ENCODE measurements at places on chromosomes 6 and 20. TPM values are rescaled to one million over a fixed set of nuclear protein-coding genes. Genes with fewer than 3 reads are reported as not detected.
A peak's percentile ranks its signal among the peaks of the same experiment; 100 is the strongest.

DNA sequence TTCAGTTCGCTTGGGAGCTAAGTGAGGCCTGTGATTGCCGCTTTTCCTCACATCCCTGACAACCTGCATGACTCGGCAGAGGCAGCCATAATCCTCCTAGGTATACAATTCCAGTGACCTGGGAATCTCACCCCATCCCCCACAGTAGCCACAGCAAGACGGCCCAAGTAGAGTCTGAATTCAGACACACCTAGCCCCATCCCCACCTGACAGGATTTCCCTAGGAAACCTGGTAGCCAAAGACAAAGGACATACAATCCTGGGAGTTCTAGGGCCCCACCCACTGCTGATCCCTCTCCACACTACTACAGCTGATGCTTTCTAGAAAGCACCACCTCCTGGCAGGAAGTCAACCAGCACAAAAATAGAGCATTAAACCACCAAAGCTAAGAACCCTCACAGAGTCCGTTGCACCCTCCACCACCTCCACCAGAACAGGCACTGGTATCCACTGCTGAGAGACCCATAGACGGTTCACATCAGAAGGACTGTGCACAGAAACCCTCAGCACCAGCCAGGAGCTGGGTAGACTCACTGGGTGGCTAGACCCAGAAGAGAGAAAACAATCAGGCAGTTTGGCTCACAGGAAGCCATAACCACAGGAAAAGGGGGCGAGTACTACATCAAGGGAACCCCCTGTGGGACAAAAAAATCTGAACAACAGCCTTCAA is 17.9 kb upstream of the RUNX2 start:
- no peak for DNase-seq

Gene HLA-DRA
- total RNA-seq: not detected

Gene EEF1A2
- total RNA-seq: 7.4 TPM

DNA sequence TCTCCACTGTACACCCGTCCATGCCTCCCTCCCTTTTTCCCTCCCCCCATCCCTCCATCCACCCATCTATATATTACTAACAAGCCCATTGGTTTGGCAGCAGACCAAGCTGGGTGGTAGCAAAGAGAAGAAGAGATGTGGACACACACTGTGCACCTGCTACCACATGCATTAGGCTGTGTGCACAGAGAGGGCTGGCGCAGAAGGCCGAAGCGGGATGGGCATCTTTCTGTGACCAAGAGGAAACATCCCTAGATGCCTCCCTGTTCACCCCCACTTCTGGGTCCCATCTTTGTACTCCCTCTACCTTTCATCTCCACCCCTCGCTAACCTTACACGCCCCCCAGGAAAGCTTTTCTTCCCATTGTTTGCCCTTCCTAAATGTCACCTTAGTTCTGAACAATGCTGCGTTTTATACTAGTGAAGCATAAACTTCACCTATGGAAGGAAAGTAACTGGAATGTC is 64.9 kb upstream of the AFDN start:
- no peak for DNase-seq

GRCh38 chr6:159960485-159960884 is 8.4 kb upstream of the IGF2R start:
- no peak for DNase-seq

Gene ULBP2
- 18.8 TPM for total RNA-seq

- peak; percentile 8 for DNase-seq
These were observed 26.4 kb downstream of the CSNK2A1 start for GRCh38 chr20:517221-517620.

DNA sequence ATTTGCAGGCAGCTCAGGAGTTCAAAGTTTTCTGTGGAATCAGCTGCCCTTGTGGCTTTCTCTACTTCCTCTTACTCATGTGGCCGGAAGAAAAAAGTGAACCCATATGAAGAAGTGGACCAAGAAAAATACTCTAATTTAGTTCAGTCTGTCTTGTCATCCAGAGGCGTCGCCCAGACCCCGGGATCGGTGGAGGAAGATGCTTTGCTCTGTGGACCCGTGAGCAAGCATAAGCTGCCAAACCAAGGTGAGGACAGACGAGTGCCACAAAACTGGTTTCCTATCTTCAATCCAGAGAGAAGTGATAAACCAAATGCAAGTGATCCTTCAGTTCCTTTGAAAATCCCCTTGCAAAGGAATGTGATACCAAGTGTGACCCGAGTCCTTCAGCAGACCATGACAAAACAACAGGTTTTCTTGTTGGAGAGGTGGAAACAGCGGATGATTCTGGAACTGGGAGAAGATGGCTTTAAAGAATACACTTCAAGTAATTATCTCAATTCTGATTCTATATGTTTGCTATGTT is 1.1 kb downstream of the MGME1 start:
- DNase-seq: peak; percentile 57

DNA sequence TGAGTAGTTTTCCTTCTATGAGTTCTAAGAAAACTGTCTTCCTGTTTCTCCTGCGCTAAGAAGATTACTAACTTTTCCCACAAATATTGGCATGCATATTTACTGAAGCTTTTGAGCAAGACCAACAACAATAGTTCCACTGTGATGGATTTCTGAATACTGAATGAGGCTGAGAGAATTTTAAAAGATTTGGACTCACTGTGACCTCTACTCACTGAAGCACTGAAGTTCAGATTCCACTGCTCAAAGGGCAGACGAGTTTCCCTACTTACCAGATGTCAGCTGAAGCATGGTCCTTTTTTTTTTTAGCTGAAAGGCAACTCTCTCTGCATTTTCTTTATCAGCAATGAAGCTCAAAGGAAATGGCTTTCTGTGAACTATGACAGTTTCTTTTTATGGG is 718.5 kb downstream of the RFPL4B start:
- DNase-seq: no peak

Gene CAPN11
- total RNA-seq: not detected

- DNase-seq: no peak
These were observed 1.6 kb upstream of the SERPINB1 start for GRCh38 chr6:2843138-2843740.

DNA sequence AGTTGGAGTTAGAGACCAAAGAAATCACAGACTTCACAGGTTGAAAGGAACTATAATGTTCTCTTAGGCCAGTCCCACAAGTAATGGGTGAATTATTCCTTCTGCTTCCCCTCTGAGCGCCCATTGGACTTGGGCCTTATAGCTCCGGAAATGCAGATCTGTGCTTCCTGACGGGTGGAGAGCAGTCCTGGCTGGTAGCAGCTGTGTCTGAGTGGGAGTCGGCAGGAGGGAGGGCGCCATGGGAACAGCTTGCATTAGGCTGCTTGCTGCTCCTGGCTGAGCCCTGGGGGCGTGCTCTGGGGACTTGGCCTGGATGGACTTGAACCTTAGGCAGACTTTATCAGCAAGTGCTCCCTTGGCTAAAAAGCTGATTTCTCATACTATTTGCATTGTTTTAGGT is 18.4 kb upstream of the NUP153 start:
- no peak for DNase-seq

DNA sequence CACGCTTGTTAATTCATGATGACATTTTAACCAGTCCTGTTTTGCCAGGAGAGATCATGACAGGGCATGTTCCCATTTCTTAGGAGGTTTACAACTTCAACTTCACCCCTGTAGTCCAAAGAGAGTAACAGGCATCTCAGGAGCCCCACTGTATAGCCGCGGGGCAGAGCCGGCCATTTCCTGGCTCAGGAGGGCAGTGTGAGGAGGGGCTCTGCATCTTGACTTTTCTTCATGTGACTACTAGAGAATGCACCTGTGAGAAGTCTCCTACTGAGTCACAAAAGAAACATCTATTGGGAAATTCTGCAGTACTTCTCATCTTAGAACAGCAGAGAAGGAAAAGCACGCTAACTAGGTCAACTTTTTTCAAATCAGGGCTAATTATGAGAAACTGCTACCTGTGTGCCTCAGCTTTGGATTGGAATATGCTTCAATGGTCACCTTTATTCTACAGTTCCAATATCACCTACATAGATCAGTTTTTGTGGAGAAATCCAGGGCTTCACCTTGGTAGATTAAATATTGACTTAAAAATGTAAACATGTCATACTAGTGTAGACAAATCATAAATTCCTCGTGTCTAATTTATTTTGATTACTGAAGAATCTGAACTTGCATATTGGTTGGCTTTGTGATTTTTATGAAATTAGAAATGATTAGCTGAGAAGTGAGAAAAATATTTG is 28.6 kb upstream of the SIM1 start:
- no peak for DNase-seq

Gene THBS2
- 171 TPM for total RNA-seq

- DNase-seq: peak; percentile 35
These were observed 151.3 kb upstream of the BEND6 start for GRCh38 chr6:56803594-56803993.

GRCh38 chr20:36957875-36958667 is 6.6 kb upstream of the SAMHD1 start:
- DNase-seq: no peak

All from HFFc6 (cell line).